Stimulated activated naive CD8-positive, alpha-beta T cell treated with anti-CD3 and anti-CD28 coated beads, Interleukin-15, Interleukin-2, amounts not matched to agents 100 U/mL and 50 U/mL, for 24 hours (primary cell): ENCODE measurements at places on chromosomes 2 and 18.

- no peak for DNase-seq
These were observed 341.7 kb downstream of the PTPRM start for GRCh38 chr18:7908681-7909299.

DNA sequence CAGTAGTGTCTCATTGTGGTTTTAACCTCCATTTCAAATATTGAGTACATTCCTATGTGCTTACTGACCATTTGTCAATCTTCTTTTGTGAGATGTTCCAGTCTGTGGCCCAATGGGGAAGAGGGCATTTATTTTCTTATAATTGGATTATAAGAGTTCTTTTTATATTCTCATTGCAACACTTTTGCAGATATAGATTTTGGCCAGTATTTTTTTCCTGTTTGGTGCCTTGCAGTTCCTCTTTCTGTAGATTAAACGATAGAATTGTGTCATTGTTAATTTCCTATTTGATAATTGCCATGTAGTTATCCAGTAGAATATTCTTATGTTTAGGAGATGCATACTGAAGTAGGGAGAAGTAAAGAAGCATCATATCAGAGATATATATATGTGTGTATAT lies 56.4 kb upstream of the CYTIP start:
- no peak for DNase-seq

- no peak for DNase-seq
These were observed 93.6 kb upstream of the TAF1B start for GRCh38 chr2:9749546-9750223.

DNA sequence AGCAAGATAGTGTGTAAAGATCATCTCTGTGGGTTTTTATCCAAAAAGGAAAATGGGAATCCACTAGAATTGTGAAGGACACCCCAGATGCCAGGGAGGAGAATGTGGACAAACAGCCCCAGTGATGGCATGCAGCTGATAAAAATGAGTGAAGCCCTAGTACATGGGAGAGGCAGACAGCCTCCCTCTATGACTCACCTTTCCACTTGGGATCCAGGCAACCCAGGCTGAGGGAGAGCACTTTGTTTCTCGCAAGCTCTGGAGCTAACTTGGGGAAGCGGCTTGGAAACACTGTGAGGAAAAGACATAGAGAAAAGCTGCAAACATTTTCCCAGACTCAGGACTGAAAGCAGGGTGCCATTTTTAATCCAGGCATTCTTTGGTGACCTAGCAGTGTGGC lies 5.3 kb upstream of the FLACC1 start:
- no peak for DNase-seq

GRCh38 chr2:121203591-121204249 lies 81.3 kb downstream of the TFCP2L1 start:
- no peak for DNase-seq
